Omental fat pad (tissue), 4 donors: ENCODE measurements at places on chromosomes 7 and 10.

GRCh38 chr7:25122373-25122772, 2.7 kb downstream of the CYCS start:
- no peak for DNase-seq

- no peak for DNase-seq
Observed at GRCh38 chr10:62690703-62691102, 113.8 kb upstream of the ADO start.

DNA sequence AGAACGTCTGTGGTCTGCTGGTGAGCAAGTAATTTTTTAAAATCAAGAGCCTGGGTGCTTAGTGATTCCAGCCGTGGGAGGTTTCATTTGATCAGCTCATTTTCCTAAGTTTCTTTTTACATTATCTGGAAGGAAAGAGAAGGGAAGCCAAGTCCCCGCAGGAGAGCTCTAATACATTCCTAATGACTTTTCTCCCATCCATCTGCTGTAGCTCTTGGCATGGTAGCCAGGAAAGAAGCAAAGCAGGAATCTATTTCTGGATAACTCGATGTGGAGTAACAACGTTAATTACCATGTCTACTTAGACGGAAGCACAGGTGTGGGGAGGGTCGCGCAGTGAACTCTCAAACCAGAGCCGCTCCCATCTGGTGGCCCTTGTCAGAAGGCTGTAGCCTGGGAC, 121.9 kb downstream of the PAXIP1 start:
- no peak for DNase-seq

- DNase-seq = no peak
Observed at GRCh38 chr10:121675344-121675743, 77.1 kb upstream of the FGFR2 start.

DNA sequence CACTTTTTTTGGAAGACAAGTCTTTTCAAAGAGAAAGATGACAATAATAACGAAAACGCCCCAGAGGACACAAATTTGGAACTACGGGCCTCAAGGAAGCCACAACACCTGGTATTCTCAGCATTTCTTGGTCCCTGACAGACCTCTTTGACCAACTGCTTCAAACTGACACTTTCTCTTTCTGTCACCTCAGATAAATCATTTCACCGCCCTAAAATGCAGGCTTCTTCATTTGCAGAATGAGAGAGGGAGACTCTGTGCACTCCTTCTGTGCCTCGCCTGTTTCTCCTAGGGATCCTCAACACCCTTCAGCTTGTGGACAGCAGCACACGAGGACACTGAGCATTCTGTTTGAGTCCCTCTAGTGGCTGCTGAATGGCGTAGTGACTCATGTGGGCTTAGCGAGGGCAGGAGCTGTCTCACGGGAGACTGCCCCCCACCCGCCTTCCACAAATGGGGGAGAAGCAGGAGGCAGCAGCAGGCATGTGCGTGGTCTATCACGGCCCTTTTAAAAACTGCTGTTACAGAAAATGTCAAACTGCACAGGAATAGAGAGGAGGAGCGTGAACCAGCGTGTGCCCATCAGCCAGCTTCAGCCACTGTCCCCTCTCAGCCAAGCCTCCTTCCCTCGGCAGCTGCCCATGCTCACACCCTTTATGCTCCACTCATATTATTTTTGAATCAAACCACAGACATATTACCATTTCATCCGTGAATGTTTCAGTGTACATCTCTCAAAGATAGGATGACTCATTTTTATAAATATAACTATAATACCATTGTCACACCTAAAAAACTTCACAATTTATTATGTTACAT, 41.4 kb downstream of the GSDME start:
- no peak for DNase-seq

- DNase-seq = no peak
Observed at GRCh38 chr7:122304996-122305421, 459 bp upstream of the FEZF1 start.

GRCh38 chr10:62573929-62574328, 199.8 kb downstream of the ZNF365 start:
- DNase-seq = no peak

GRCh38 chr7:115914951-115915350, 115.6 kb downstream of the TFEC start:
- DNase-seq = no peak

- no peak for DNase-seq
Observed at GRCh38 chr10:132488231-132488821, 49.3 kb upstream of the INPP5A start.

GRCh38 chr7:42238709-42239366, 1.8 kb upstream of the GLI3 start:
- DNase-seq = no peak

GRCh38 chr7:157465891-157466866, 129.4 kb downstream of the DNAJB6 start:
- no peak for DNase-seq

DNA sequence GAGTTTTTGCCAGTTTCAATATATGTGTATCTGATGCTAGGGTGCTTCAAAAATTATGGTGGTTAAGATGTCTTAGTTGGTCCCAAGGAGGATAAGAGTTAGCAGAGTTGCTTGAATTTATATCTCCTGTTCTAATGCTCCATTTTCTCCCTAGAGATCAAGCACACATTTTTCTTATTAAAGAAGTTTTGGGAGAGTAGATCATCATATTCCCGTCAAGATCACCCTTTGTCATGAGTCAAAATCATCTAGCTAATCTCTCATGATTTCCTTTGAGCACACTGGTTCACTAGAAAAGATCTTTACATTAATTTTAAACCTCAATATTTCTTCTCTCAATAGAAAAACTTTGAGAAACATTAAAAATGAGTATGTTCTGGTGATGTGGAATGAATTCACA, 429.9 kb upstream of the SEMA3A start:
- no peak for DNase-seq

DNA sequence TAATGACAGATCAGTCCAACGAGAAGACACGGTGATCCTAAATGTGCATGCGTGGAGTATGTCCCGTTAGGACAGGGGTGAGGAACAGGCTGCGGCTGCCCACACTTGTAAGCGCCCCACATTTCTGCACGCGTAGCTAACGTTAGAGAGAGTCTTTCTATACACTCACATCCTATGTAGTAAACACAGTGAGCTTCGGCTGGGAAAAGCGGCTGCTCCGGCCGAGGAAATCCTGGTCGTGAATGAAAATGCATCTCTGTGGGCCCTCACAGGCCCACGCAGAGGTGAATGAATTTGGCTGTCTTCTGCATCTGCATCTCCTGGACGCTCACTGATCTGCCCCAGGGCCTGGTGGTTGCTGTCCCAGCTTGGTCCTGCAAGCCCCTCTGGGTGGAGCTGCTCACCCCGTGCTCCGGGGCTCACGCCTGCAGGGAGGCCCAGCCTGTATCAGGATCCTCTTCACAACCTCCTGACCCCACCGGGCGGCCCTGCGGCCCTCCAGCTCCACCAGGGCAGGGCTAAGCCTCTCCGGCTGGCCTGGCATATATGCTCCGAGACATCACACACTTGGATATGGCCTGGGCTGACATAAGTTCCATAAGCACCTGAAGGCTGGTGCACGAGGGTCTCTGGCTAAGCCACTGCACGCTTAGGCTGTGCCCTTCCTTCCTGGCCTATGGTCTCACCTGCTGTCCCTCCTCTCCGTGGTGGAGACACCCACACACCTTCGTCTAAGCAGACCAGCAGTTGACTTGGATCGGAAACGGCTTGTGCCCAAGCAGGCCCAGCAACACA, 117.9 kb upstream of the DIP2C start:
- DNase-seq = no peak

DNA sequence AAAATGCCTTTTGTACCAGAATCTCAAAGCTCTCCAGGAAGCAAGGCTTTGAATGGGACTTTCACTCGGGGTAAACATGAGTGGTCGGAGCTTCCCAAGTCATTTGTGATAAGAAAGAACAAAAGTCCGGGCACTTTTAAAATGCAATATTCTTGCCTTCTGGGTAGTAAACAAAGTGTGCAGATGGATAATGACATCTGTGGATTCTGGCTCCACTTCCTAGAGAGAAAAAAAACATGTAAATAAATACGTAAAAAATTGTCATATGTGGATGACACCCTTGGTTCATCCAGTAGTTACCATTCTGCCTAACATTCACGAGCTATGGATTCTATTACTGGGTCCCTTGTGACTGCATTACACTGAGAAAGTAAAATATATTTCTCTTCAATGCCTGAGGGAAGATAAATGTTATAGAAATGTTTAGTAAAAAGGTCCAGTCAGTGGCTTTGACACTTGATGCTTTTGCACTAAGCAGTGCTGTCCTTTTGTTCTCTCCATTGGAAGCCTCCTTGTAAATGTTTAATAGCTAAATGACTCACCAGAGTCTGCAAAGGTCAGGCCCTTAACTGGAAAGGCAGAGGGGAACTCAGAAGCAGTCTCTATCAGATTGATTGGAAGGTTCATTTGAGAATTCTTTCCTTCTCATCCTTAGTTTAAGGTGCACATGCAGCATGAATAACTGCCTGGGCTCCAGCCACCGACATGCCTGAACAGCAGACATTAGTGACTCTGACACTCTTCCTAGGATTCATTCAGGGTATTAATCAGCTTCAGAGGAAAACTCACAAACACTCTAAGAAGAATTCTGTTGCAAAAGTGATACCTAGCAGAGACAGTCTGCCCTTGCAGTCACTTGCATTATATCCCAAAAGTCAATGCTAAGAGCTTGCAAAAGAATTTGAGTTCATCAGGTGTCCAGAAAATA, 11.7 kb upstream of the EDRF1 start:
- DNase-seq = no peak

- DNase-seq = no peak
Observed at GRCh38 chr10:131678171-131678570, 222.6 kb upstream of the PPP2R2D start.

- DNase-seq = no peak
Observed at GRCh38 chr10:11425296-11425610, 186.2 kb downstream of the USP6NL start.

- no peak for DNase-seq
Observed at GRCh38 chr10:93376372-93377293, 105.5 kb downstream of the MYOF start.

DNA sequence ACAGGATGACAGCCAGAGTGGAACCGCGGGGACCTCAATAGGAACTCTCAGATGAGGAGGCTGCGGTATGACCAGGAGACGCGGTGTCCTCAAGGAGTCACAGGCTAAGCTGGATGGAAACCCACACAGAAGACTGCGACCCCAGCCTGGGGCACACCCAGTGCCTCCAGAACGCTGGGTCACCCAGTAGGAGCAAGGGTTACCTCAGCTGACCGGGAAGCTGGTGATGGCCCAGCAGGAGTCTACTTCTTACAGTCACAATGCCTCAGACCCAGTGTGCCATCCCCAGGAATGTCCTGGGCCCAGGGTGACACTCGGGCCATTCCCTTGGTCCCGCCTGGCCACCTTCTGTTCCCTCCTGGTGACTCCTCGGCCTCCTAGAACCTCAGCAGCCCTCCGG, 29.9 kb downstream of the CNPY1 start:
- DNase-seq = no peak

DNA sequence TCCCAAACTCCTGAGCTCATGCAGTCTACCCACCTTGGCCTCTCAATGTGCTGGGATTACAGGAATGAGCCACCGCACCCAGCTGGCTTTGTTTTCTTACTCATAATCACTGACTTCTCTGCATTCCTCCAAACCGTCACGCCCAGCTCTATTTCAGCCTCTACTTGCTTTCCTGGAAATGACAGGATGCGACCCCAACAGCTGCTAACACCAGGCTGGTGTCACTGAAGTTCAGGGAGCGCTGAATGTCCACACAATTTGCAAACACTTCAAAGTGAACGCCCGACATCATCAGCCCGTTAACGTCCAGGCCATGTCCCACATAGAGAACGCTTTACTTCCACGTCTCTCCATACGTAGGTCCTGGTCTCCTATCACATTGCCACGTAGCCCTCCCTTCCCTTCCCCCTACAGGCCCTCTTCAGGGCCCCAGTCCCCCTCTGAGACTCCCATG, 12.8 kb upstream of the PROSER2 start:
- no peak for DNase-seq

- DNase-seq = no peak
Observed at GRCh38 chr10:32982293-32982709, 24.3 kb upstream of the ITGB1 start.

GRCh38 chr7:148334441-148334956, 256.1 kb upstream of the C7orf33 start:
- no peak for DNase-seq

DNA sequence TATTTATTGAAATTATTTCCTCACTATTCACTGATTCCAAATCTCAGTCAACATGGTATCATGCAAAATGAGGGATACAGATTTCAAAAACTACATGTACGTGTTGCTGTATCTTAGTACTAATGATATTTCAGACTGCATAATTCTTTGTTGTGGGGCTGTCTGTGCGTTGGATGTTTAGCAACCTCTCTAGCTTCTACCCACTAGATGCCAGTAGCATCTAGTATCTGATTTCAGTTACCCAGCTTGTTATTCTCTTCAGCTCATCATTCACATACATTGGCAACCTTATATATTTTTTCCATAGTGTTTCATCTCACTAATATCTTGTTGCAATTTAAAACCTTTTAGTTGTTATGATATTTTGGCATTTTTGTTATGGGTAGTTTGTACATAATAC, 22.5 kb upstream of the WASL start:
- no peak for DNase-seq

GRCh38 chr7:108525327-108525984, 479 bp downstream of the PNPLA8 start:
- DNase-seq = no peak
